ENCODE measurements at places on chromosomes 7 and 10.
A peak's percentile ranks its signal among the peaks of the same experiment; 100 is the strongest.

GRCh38 chr7:39212876-39213275 lies 235.2 kb downstream of the POU6F2 start:
- DNase-seq = no peak

GRCh38 chr7:149125189-149125862 lies 798 bp downstream of the ZNF425 start:
- DNase-seq = no peak

DNA sequence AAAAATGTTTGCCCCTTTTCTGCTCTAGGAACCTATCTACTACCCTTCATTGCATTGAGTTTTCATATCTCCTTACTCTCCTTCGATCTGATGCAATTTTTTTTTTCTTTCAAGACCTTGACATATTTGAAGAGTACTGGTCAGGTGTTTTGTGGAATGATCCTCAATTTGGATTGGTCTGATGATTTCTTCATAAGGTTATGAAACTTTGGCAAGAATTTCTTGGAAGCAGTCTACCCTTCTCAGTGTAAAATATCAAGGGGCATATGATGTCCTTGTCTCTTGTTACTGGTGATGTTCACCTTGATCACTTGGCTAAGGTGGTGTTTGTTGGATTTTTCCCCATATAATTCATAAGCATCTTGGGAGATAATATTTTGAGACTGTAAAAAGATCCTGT lies 64.7 kb downstream of the CPED1 start:
- no peak for DNase-seq

DNA sequence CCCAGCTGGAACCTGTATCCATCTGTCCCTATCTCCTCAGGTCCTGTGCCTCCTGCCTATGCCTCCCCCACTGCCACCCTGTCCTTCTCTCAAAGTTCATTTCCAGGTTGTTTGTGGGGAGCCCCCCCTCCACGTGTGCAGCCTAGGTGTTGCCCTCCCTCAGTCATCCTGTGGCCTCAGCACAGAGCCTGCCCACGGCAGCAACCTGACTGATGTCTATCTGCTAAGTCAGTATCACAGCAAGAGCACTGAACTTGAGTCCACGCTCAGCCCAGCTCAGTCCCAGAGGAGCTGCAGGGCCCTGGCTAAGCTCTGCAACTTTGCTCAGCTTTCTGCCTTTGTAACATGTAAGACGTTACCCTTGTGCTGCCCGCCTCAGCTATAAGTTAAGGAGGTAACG lies 28.7 kb downstream of the FAM53B start:
- no peak for DNase-seq

DNA sequence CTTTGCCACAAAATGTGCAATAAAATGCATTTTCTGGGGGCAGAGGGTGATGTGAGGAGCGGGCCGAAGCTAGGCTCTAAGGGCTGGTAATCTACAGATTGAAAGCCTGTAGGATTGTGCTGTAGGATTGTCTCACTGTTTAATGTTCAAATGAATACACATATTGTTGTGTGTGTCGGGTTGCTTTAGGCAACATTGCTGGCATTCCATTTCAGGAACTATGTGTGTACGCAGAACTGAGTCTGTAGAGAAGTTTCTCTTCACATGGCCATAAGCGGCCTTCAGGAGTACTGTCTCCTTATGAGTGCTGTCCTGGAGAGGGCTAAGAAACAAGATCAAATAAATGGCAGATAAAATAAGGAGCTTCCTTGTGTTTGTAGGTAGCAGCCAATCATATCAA lies 540.2 kb downstream of the GATA3 start:
- DNase-seq = no peak

- DNase-seq = no peak
These were observed 47.3 kb downstream of the TFPI2 start for GRCh38 chr7:93843260-93843659.

GRCh38 chr7:24448038-24448437 lies 125.2 kb upstream of the PALS2 start:
- DNase-seq = no peak

GRCh38 chr10:93915598-93915997 lies 21.8 kb downstream of the SLC35G1 start:
- no peak for DNase-seq

GRCh38 chr7:150340024-150340749 lies 1.2 kb downstream of the RARRES2 start:
- peak; percentile 71 for DNase-seq

DNA sequence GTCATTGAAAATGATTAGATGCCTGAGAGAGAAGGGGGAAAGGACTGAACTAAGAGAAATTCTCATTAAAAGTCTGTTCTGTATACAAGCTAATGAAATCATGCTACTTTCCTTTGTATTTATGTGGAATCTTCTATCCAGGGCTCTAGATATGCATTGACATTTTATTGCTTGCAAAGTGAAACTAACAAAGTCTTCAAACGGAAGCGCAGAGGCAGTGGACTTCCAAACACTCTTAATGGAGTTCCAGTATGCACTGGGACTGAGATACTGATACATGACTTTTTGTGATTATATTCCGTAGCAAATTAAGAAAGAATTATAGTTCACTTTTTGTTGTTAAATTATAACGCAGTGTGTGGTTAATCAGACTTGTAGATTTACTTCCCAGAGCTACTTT lies 166.8 kb upstream of the TBX20 start:
- DNase-seq = no peak

DNA sequence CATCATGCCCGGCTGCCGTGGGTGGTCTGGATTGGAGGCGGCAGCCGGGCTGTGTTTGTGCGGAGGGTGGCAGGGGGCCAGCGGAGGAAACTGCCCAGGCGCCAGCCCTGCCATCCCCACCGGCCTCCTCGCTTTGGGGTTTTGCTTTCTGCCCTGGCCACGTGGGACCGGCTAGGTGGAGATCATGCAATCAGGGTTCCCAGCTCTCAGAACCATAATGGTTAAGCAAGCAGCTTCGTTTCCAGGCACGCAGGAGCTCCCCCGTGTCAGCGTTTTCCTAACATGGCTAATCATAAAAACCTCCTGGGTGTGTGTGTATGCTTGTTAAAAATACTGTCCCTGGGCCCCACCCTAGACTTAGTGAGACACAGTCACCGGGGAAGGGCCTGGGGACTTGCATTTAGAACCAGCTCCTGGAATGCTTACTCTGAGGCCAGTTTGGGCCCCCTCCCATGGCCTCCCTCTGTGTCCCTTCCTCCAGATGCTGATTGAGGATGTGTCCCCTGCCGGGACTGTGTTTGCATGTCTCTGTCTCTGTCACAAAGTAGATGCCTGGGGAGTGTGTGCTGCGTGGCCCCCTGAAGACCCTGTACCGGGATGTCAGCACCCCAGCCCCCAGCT lies 119.3 kb downstream of the CUX1 start:
- peak; percentile 62 for DNase-seq

DNA sequence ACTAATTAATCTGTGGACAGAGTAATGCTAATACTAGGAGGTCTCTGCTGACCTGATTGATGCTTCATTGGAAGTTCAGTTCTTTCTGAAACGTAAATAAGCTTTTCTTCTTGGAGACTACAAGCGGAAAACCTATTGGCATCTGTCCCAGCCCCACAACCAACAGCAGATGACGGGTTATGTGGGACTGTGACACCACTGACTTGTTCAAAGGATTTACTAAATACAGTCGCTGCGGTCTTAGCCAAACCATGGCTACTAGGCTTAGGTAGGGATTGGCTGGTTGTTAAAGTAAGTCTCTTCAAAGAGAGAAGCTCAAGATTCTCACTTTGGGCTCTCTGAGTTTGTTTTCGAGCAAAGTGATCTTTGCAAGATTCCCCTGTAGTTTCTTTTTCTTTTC lies 68.3 kb downstream of the HYCC1 start:
- no peak for DNase-seq

GRCh38 chr7:156943091-156944041 lies 6.1 kb upstream of the NOM1 start:
- no peak for DNase-seq

DNA sequence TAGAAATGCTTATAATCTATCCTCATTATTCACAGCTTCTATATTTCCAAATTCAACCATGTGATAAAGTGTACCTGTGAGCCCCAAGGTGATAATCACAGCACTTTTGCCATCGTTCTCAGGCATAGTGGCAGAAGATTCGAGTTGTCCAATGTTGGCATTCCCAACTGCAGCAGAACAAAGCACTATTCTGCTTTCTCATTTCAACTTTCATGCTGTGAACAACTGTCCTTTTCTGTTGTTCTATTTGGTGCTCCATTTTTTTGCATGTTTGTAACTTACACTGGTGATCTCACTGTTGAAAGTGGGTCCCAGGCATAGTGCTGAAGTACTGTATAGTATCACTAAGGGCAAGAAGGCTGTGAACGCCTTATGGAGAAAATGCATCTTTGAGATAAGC lies 438.2 kb downstream of the PAXIP1 start:
- no peak for DNase-seq

- DNase-seq = no peak
These were observed 6.5 kb upstream of the NANOS1 start for GRCh38 chr10:119022846-119023552.

GRCh38 chr10:84743483-84743882 lies 415.1 kb downstream of the CCSER2 start:
- no peak for DNase-seq

DNA sequence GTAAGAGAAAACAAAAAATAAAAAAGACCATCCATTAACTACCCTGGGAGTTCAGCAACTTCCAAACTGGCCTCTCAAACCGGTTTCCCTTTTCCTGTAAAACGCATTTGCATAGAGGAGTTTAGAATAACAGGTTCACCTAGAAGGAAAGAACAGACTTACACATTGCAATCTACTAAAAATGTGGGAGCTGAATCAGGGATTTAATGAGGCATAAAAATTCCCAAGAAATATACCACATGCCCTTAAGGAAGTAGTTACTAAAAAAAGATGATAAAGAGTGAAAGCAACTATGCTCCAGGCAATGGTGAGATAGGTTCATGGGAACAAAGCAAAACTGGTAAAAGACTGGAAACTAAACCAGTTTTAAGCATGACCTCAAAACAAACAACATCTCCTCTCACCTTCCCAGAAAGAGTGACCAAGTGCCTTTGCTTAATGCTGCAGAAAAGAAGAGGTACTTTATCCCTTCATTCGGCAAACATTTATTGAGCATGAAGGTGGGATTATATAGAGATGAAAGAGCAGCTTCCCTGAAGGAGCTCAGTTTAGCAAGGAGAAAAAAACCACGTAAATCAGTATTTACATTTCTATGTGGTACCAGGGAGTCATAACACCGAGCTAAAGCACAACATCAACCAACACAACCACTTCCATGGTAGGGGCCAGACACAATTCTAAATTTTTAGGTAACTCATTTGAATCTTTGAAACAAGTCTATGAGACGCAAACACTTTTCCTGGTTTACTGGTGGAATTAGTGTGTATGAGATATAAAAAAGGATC lies 152.8 kb downstream of the SGMS1 start:
- no peak for DNase-seq

- DNase-seq = no peak
These were observed 29.3 kb upstream of the BNIP3 start for GRCh38 chr10:132011024-132011423.

DNA sequence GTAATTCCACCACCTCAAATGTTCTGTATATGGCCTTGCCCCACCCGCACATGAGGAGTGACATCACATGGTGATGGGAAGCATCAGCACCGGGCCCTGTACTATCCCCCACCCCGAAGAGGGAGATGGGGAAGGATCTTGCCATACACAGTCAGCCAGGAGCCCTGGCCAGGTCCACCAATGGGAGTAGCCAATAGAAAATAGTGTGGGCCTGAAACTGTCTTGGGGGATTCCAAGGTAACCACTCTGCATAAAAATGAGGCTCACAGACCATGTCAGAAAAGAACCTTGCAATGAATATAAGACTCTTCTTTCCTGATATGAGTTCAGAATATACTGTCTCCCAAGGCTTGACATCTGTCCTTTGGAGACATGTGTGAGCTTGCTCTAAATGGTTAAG lies 51.1 kb downstream of the ADRB1 start:
- DNase-seq = no peak

- no peak for DNase-seq
These were observed 102.3 kb downstream of the SLC25A13 start for GRCh38 chr7:96219378-96220130.

DNA sequence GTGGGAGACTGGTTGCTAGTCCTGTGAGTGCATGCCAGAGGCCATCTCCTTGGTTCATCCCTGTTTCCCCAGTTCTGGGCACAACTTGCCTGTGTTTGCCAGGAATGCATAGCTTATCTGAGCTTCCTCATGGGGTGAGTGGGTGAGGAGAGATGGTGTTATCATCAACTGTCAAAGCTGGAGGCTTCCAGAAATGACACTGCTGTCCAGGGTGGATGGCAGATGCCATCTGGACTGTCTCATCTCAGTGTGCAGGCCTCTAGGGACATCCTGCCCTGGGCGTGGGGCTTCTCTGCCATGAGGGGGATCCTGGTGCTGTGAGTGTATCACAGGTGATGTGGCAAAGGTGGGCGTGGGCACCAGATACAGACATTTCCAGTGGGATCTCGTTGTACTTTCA lies 328.6 kb downstream of the DPP6 start:
- no peak for DNase-seq

GRCh38 chr7:78296644-78297371 lies 498.2 kb downstream of the PHTF2 start:
- DNase-seq = no peak

DNA sequence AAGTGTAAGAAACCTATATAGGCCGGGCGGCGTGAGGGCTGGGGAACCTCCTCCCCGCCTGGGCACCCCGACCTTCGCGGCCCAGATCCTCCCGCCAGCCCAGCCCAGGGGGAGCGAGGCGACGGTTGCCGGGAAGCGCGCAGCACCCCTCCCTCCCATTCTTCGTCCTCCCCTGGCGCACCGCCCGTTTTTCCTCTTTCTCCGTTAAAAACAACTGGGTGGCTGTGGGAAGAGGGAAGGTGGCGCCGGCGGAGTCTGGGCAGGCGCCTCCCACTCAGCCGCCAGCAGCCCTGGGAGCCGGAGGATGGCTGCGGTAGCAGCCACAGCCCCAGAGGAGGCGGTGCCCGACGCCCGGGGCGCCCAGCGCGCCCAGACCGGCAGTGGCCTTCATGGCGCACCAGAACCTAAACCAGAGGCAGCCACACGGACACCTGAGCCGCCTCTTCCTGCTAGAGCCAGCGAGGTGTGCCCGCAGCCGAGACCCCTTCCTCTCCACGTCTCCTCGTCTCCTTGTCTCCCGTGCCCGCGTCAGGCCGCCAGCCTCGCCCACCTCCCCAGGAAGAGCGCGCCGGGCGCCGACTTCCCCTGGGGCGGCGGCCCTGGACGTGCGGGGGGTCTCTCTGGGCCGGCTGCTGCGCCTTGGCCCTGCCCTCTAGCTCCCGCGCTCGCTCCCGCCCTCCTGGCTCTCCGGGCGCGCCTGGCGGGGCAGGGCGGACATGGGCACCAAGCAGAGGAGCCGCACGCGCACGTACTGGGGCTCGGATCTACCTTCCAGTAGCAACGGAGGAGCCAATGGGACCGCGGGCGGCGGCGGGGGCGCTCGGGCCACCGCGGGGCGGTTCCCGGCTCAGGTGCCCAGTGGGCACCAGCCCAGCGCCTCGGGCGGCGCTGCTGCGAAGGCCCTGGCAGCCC lies 32.8 kb upstream of the SFTPD start:
- DNase-seq = no peak

GRCh38 chr10:22247636-22248035 lies 29.8 kb upstream of the EBLN1 start:
- DNase-seq = no peak

All from sciatic nerve (tissue), 2 donors.